Pulmonary artery endothelial cell (primary cell): ENCODE measurements at places on chromosomes 1 and 21.

DNA sequence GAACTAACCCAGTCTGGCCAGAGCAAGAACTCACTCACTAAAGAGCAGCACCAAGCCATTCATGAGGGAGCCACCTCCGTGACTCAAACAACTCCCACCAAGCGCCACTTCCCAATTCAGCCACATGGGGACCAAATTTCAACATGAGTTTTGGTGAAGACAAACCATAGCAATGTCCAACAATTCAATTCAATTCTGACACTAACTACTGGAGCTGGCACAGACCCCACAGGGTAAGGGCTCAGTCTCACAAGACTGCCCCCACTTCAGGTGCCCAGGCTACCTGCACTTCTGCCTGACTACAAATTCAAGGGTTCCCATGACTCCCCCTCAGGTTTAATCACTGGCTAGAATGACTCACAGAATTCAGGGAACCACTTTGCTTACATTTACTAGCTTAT, 48.8 kb upstream of the RAP1A start:
- DNase-seq: no peak

DNA sequence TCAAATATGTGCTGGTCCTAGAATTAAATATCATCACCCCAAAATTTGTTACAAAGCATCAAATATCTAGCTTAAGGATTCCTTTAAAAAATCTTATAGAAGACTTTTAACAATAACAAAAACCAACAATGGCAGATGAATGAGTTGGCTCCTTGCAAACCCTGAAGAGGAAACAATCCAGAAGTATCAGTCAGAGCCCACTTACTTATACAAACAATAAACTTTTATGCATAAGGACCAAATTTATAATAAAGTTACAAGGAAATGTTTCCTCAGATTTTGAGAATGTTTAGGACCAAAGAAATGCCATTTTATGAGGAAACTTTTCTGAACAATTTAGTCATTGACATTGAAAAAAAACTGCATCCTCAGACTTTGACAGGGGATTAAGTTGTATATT, 52.7 kb downstream of the LPAR3 start:
- DNase-seq: no peak

DNA sequence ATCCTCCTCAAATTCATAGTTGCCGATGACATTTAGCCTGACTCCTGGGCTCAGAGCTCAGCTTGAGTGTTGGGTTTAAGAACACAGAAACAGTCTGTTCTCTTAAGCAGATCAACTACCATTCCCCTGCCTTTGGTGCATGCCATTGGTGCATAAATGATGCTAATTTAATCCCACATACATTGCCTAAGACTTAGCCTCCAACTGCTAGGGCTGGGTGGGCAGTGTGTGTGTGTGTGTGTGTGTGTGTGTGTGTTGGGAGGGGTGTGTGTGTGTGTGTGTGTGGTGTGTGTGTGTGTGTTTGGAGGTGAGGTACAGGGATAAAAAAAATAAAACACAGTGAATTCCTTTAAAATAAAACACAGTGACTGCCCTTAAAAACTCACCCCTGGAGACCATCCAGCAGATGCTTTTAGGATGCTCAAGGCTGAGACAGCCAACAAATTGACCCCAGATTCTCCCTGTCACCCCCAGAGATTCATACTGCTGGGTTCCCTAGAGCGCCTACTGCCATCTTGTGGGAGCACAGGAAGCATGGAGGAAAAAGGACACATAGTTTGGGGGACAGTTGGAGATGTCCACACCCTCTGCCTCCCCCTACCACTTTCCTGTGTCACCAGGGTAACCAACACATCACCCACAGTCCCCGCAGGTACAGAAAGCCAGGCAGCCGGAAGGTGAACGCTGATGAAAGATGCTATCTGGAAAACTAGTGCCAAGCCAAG, 30.6 kb downstream of the KLHDC7A start:
- DNase-seq: no peak

DNA sequence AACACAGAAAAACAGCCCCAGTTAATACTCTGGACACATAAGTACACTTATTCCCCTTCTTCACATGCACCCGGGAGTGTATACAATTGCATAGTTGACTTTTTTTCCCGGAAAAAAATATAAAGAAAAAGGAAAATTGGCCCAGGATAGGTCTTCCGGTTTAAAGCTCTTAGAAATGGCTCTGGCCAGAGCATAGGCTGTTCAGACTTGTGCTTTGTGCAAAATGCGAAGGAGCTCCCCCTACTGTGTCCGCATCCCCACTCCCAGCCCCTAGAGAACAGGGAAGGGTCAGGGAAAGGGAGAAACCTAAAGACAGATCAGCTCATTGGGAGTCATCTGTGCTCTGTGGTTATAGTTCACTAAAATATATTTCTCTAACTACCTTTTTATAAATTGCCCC, 5.5 kb upstream of the MTMR11 start:
- no peak for DNase-seq

GRCh38 chr1:99764439-99764838, 2.0 kb downstream of the FRRS1 start:
- no peak for DNase-seq

- DNase-seq: no peak
These were observed 102.9 kb downstream of the PSMG1 start for GRCh38 chr21:39080366-39080765.

DNA sequence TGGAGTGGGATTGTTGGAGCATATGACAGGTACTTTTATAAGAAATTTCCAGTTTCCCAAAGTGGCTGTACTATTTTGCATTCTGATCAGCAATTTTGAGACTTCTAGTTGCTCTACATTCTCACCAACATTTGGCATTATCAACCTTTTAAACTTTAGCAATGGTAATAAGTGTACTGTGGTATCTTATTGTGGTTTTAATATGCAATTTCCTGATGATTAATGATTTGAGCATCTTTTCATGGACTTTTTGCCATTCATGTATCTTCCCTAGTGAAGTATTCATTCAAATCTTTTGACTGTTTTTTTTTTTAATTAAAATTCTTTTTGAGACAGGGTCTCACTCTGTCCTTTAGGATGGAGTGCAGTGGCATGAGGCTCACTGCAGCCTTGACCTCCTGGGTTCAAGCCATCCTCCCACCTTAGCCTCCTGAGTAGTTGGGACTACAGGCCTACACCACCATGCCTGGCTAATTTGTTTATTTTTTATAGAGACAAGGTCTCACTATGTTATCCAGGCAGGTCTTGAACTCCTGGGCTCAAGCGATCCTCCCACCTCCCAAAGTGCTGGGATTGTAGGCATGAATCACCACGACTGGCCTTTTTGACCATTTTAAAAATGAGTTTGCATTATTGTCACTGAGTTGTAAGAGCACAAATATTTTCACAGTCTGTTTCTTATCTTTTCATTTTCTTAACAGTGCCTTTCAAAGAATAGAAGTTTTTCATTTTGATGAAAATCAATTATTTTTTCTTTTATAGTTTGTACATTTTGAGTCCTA, 7.8 kb upstream of the SLC6A9 start:
- DNase-seq: no peak

DNA sequence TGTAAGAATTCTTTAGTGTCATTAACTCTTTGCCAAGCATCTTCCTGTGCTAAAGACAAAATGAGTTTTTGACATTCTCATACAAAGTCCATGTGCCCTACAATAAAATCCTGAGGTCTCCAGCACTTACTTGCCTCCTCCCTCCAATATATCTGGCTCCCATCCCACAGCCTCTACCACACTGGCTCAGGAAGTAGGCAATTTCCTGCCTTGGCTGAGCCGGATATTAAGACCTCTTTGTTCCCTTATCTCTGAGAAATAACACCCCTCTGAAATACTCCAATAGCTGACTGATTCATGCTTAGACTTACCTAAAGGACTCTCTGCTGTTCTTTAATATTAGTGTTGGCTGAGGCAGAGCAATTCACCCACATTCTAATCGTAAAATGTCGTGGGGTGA, 37.6 kb upstream of the GORAB start:
- DNase-seq: peak; percentile 78
